ENCODE measurements at places on chromosomes 6 and 20.

DNA sequence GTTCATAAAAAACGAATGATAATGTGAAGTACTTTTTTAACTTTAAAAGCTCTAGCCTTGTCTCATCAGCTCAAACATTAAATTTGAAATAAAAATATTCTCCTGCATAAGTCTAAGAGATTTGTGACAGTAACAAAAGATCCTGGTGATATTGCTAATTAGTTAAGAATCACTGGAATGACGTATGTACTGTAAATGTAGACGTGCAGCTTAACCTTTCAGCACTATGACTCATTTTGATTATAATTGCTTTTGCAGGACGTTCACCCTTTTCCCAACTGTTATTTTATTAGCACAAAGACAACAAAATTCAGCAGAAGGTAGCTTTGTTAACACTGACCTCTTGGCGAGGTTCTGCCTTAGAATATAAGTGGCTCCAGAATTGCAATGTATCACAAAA, 68.6 kb downstream of the TENT5A start:
- DNase-seq, result no peak

DNA sequence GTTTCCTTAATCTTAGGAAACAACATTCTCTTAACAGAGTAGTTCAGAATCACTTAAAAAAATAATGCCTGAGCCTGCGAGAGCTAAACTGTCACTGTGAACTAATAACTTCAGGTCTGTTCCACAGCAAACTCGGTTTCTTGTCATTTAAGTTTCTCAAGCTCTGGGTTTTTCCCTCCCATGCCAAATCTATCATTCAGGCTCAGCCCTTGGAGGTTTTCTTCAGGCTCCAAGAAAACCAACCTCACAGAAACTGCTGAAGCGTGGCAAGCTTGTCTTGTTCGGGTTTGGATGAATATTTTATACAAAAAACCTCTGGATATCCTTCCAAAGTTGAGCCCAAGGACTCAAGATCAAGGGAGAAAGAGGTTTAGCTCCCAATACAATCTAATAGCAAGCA, 99.7 kb upstream of the SNX9 start:
- no peak for DNase-seq

DNA sequence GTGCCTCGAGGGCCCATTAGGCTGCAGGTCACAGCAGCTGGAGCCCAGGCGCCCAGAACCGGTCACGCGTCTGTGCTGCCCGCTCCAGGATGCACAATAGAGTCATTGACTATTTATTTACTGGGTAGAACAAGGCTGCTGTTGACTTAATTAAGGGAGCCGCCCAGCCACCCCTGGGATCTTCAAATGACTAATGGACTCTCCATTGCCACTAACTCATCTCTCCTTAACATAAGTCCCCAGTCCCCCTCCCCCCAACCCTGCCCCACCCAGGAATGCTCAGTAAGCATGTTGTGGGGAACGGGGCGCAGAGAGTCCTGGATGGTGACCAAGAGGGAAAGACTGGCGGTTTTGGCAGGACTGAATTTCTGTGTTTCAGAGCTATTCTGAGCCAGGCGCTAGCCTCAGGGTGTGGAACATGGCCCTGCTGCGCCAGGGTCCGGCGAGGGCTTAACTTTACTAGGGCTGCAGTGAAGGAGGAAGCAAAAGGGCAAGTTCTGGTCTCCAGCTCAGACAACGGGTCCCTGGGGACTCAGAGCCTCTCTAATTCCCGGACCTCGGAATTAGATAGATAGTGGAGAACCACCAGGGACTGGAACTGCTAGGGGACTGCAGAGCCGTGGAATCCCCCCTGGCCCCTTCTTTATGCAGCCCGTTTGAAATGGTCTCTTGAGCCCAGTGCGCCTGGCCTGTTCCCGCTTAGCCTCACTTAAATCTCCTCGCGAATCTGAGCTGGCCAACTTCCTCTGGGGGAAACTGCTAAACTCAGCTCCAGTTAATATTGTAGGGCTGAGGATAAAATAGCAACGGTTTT, 1.5 kb upstream of the GRIK2 start:
- DNase-seq, result no peak

DNA sequence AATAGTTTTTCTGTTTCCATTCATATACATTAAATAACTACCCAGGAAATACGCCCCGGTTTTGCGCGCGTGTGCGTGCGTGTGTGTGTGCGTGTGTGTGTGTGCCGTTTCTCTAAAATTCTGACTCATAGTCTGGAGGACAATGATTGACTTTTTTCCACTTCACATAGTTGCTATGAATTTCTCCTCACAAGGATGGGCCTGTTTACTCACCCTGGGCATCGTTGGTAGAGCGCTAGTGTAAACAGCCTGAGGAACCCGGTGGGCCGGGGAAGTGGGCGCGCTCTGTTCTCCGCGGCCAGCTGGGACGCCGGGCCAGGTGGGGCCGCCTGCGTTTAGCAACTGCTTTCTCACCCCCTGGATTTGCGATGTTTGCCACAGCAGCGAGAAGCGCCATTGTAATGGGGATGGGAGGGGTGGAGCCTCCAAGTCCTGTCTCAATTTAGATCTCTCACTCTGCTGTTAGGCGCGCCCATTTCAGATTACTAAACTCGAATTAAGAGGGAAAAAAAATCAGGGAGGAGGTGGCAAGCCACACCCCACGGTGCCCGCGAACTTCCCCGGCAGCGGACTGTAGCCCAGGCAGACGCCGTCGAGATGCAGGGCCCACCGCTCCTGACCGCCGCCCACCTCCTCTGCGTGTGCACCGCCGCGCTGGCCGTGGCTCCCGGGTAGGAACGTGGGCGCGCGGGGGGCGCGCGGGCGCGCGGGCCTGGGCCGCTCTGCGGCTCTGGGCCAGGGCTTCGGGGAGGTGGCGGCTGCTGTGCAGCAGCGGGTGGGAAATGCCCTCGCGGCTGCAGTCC, at the start of gene CD109:
TSS of gene CD109 (plus strand) at position 585 of the 803 bp plus-strand sequence. CDS start at position 598, 13 bp downstream.
- DNase-seq, result peak; percentile 69

- DNase-seq, result no peak
Measured at GRCh38 chr6:130313206-130313605, 52.6 kb upstream of the TMEM200A start.

DNA sequence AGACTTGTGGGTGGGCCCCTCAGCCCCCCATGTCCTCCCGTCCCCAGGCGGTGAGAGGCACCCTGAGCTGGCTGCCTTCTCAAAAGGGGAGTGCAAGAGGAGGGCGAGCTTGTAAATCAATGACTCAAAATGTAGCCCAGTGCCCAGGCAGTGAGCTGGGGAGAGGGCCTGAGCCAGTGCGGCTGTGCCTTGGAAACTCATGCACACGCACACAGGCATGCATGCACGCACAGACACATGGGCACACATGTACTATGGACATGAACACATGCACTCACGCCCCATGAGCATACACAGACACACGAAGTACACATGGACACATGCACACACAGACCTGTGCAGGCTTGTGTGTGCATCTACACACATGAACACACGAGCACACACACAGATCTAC, 133.5 kb downstream of the TAF4 start:
- DNase-seq, result no peak

GRCh38 chr20:13392391-13392790, 171.3 kb downstream of the ISM1 start:
- no peak for DNase-seq

- no peak for DNase-seq
Measured at GRCh38 chr6:897528-898207, 204.7 kb upstream of the EXOC2 start.

- DNase-seq, result no peak
Measured at GRCh38 chr6:70957284-70957617, 391 bp upstream of the B3GAT2 start.

DNA sequence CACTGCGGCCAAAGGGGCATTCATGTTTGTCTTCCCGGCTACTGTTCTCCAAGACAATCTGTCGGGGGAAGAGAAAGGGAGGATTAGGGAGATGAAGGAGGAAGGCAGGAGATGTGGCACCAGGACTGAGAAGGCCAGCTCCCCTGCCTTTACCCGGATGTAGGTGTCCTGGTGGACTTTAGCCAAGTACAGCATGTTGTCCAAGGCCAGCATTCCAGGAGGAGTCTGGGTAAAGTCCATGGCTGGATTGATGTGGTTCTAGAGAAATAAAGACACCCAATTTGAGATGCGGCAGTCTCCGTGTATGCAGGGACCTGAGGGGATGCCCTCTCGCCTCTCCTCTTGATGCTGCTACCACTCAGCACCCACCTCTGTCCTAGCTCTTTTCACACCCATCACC, 32.0 kb downstream of the ELMO2 start:
- no peak for DNase-seq

DNA sequence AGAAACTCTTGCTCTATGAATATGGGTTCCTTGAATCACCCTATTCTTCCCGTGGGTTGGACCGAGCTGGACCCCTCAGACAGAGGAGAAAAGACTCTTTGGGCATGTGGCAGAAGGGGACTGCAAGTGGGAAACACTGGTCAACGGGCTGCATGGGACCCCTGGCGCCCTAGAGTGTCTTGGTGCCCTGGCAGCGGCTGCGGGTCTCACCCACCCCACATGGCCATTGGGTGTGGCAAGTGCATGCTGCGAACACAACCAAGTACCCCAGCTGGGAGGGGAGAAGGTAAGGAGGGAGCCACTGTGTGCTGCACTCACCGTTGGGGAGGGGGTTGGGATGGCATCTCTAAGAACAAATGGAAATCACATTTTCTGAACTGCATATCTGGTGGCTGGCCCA, 438.8 kb upstream of the EYS start:
- DNase-seq, result no peak

DNA sequence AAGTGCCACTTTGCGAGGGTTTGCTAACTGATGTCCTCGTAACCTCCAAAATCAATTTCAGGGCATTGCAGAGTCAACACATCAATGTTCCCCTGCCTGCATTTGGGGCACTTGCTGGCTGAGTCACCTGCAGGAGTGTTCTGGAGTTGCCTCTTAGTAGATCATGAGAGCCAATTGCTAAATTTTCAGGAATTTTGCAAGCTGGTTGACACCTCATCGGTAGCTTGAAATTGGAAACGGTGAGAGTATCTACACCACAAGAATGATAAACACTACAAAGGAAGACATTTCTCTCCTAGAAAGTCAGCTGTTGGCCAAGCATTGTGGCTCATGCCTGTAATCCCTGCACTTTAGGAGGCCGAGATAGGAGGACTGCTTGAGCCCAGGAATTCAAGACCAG, 10.8 kb upstream of the BFSP1 start:
- no peak for DNase-seq

DNA sequence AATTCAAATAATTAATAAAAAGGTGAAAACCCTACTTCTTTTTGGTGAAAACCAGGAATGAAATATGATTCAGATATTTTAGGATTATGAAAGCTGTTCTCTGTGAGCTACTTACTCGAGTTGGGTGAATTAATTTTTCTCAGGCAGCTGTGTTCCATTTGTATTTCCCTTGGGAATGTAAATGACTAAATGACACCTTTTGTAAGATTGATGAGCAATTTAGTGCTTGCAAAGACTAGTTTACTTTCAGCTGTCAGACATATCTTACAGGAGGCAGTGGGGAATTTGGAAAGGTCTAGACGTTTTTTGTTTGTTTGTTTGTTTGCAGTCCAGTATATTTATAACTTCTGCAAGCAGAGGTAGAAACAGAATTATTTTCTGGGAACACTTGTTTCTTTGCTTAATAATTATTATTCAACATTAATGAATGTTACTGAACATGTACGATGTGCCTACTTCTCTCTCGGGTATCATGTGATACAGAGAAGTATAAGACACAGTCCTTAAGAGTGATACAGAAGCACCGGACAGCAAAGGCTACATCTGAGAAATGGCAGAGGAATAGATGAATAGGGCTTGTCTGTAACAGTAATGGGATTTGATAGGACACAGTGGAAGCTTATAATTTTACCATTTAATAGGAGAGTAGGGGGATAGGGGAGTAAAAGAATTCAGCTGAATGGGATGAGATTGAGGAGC, 91.3 kb downstream of the AKAP7 start:
- DNase-seq, result no peak

GRCh38 chr20:20606050-20606449, 106.4 kb downstream of the RALGAPA2 start:
- no peak for DNase-seq

- no peak for DNase-seq
Measured at GRCh38 chr6:106974336-106974998, at the start of gene CD24. TSS of gene CD24 (minus strand) at chr6:106974729. CDS start at chr6:106974646, 83 bp downstream.

- no peak for DNase-seq
Measured at GRCh38 chr20:32764005-32764960, 2.1 kb downstream of the DNMT3B start.

GRCh38 chr20:3843490-3843889, 3.1 kb upstream of the MAVS start:
- DNase-seq, result peak; percentile 71

GRCh38 chr6:71745525-71745924, 140.8 kb upstream of the RIMS1 start:
- no peak for DNase-seq
